Heart right ventricle (tissue), 16 donors: ENCODE measurements at places on chromosomes 7 and 10. TPM values are rescaled to one million over a fixed set of nuclear protein-coding genes. Genes with fewer than 3 reads are reported as not detected.

GRCh38 chr7:3117488-3118231 is 74.0 kb upstream of the CARD11 start:
- no peak overlapping the region for H3K27ac ChIP-seq
- DNase-seq = no peak
- H3K27me3 ChIP-seq = peaks cover 29% of the 10 kb centered on the region
- no peaks in the 10 kb centered on the region for H3K4me1 ChIP-seq
- no peak overlapping the region for H3K4me3 ChIP-seq

DNA sequence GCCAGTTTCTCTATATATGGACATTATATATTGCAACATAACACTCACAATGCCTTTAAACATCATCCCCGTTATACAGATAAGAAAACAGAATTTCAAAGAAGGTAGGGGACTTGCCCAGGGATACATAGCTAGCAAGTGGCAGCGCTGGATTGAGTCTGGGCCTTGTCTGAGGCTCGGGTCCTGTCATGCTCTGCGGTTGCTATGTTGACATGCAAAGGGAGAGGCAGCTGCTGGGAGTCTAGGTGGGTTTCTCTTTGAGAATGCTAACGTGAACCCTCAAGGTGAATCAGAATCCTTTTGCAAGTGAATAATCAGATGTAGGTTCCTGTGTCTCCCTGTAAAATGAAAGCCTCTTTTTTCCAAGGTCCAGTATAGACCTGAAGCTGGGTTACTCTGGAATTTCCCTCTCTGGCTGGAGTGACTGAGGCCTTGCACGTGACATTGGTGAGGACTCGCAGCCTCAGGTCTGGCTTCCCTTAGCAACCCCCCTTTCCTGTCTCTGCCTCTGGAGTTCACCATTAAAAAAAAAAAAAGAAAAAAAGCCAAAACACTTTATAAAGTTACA is 38.9 kb downstream of the TCF7L2 start:
- DNase-seq = no peak
- no peak overlapping the region for H3K27ac ChIP-seq
- H3K4me1 ChIP-seq = peaks cover 53% of the 10 kb centered on the region
- no peaks in the 10 kb centered on the region for H3K36me3 ChIP-seq

- H3K4me3 ChIP-seq = no peak overlapping the region
- no peak for DNase-seq
- H3K27me3 ChIP-seq = no peaks in the 10 kb centered on the region
- H3K27ac ChIP-seq = no peak overlapping the region
- no peaks in the 10 kb centered on the region for H3K4me1 ChIP-seq
- H3K36me3 ChIP-seq = no peaks in the 10 kb centered on the region
These were observed 21.8 kb upstream of the NDUFA5 start for GRCh38 chr7:123579416-123579815.

- no peaks in the 10 kb centered on the region for H3K27me3 ChIP-seq
These were observed 92.0 kb downstream of the LSMEM1 start for GRCh38 chr7:112572669-112573301.

DNA sequence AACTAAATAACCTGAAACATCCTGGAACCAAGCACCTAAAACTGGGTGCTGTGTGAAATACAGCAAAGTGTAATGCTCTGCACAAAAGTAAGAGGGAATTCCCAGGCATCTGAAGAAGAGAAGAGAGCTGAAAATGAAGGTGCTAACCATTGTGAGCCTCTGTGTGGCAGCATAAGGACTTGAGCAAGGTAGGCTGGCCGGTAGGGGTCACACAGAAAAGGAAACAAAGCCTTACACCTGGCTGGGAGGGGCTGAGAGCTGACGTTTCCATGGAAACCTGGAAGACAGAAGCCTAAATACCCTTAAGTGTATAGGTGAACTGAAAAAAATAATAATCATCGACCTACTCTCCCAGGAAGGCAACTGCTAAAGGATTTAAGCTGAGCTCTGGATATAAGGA is 48.6 kb downstream of the CUL1 start:
- H3K27me3 ChIP-seq = no peaks in the 10 kb centered on the region
- no peaks in the 10 kb centered on the region for H3K36me3 ChIP-seq
- no peak overlapping the region for H3K27ac ChIP-seq
- H3K4me1 ChIP-seq = no peaks in the 10 kb centered on the region
- no peak overlapping the region for H3K4me3 ChIP-seq
- DNase-seq = no peak

NUTM2B gene
- 0.64 TPM for total RNA-seq
